NCI-H1436 (cell line): ENCODE measurements at places on chromosomes 4 and X.

GRCh38 chr4:186891859-186892486 is 168.3 kb upstream of the FAT1 start:
- no peak for DNase-seq

GRCh38 chr4:94446386-94446785 is 5.4 kb upstream of the PDLIM5 start:
- DNase-seq, result no peak

GRCh38 chr4:7087036-7087435 is 19.2 kb upstream of the GRPEL1 start:
- DNase-seq, result no peak

DNA sequence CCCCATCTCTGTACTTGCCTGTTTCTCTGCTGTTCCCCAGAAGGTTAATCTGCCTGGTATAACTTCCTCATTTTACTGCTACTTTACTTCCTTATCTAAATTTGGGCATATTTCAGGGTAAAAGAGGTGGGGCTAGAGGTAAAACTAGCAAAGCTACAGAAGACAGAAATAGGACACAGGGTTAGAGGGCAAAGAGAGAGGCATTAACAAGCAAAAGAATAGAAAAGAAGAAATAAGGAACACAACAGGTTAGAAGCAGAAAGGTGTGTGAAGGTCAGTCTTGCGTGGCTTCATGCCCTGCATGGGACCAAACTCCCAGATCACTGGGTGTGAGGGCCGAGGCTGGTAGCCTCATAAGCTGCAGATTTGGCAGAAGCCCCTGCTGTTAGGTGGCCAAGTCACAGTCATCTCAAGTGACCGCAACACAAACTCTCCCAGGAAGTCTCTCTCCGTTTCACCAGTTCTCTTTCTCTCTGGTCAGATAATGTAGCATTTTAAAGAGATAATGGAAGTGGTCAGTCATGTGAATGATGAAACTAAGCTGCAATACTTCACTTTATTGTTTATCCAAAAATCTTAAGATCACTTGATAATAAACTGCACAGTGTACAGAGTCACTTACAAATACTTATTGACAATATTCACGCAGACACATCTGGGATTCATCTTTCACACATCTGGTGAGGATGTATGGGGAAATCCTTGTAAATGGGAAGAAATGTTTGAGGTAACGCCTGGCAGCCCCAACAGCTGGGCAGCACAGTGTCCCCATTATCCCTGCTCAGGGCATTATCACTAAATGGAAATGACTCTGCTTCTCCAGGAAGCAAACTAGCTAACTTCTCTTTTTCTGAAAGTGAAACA is 16.4 kb downstream of the TMEM154 start:
- no peak for DNase-seq

DNA sequence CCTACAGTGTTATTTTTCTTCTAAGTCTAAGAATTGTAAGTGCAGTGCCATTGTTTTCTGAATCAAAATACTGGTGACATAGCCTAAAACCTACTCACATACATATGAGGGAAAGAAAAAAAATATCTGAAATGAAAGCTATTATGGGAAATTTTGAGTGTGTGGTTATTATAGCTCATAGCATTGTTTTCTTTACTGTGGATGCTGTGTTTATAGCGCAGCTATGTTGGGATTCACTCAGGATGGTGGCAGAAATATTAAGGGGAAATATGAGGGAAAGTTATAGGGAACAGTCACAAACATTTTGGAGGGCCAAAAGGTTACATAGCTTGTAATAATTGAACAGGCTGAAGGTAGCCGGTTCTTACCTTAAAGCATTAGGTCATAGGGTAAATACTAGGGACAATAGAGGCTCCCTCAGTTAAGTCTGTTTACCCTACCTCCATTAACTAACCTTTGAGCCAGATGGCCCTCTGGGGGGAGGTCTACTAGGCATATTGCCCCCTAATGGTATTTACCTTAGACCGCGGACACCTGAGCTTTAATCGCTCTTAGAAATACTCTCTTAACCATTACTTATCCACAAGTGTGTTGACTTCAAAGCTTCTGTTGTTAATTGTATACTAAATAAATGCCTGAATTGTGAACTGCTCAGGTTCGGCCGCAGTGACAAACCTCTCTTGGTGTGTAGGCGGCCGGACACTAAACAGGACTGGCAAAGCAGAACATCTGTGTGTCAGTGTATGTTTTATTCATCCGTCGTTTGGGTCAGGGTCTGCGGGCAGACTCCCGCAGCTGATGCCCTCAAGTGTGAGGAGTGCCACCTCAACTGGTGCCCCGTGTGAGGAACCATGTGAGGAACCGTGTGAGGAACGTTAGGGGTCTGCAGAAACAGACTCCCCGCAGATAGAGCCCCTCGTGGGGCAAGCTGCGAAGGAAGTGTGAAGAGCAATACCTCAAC is 21.3 kb upstream of the SULT1B1 start:
- DNase-seq, result no peak

DNA sequence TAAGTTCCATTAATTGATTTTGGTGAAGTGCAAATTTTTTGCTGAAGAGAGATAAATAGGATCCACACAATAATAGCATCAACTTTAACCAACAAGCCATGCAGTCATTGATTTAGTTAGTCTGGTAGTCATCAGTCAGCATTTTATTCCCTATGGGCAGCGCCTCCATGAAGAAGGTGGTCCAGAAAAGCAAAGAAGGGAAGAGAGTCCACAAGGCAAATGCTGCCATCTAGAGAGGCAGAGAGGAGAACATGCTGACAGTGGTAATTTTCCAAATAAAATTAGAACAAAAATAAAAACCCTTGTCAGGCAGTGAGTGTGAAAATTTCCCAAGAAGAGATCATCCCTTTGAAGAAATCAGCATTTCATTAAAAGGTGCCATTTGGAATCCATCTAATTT is 366.7 kb upstream of the FAM241A start:
- DNase-seq, result no peak

DNA sequence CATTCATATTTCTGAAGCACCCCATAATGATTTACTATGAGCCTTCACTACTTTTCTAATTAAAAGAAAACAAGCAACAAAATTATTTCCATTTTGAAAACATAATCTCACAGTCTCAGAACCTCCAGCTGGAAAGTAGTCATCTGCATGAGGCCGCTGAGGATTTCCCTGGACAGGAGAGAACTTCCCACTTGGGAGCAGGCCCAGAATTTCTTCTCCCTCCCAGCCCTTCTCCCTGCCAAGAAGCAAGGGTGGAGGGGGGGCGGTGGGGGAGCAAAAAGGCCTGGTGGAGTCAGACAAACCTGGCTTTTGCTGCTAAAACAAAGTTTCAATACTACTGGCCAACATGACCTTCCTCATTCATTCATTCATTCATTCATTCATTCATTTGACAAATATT is 167.3 kb downstream of the PJA1 start:
- DNase-seq, result no peak

GRCh38 chrX:138719396-138719795 is 7.9 kb upstream of the FGF13 start:
- DNase-seq, result no peak

- DNase-seq, result no peak
Measured at GRCh38 chr4:1155314-1155713, 17.1 kb downstream of the SPON2 start.

DNA sequence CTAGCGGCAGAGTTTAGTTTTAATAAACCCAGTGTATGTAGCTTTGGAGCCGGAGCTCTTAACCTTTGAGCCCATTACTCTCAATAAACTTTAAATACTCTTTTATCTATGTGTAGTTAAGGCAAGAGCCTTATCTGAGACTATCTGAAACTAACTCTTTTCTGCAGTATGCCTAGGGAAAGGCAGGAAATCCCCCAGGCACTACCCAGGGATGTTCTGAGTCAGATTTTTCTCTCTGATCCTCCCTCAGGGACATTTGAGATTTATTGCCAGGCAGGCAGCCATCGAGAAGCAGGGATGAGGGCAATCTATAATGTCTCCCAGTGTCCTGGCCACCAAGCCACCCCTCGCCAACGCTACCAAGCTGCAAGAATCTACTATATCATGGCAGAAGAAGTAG is 39.1 kb downstream of the HEPH start:
- DNase-seq, result no peak

GRCh38 chrX:145716226-145716625 is 101.4 kb upstream of the SLITRK2 start:
- no peak for DNase-seq

DNA sequence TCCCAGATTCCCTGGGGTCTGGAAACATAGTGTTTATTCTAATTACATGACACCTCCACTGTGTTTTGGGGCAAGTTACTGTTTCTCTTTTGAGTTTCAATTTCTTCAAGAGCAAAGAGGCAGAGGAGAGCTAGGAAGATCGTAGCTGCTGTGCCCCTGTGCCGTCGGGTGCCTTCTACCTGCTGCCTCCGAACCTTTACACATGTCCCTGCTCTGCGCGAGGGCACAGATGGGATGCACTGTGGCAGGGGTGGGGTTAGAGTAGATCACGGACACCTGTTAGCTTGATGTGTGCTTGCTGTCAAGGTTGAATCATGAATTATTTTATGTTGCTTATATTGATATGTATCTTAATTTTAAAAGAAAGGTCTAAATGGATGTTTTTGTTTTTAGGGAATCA is 71.1 kb upstream of the MSANTD1 start:
- no peak for DNase-seq

GRCh38 chrX:69038816-69039215 is 126.4 kb downstream of the PJA1 start:
- no peak for DNase-seq

- no peak for DNase-seq
Measured at GRCh38 chr4:117154251-117154650, 68.9 kb upstream of the TRAM1L1 start.

- DNase-seq, result no peak
Measured at GRCh38 chrX:21944136-21944615, 3.7 kb downstream of the SMS start.

- no peak for DNase-seq
Measured at GRCh38 chr4:16480011-16480410, 253.7 kb upstream of the TAPT1 start.

- DNase-seq, result no peak
Measured at GRCh38 chr4:110055158-110055768, 142.6 kb downstream of the EGF start.

GRCh38 chrX:27671234-27671633 is 81.1 kb downstream of the DCAF8L2 start:
- DNase-seq, result no peak

GRCh38 chrX:113539599-113540356 is 699.1 kb upstream of the AMOT start:
- no peak for DNase-seq

DNA sequence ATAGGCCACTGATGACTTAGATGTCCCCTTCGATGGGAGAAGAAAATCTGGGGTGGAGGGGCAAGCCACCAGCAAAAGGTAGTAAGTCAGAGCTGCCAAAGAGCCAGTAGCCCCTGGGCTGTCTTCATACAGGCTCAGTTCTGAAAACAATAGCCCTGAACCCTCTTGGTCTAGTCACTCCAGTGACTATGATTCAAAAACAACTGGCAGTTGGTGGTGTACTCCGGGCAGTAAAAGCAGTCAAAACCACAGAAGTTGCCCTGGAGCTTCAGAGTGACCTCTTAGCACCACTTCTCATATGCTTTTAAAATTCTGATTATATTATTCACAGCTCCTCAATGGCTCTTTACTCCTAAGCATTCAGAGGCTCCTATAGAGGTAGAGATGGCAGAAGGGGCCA is 164.3 kb upstream of the MAMLD1 start:
- no peak for DNase-seq
